Stimulated activated CD8-positive, alpha-beta memory T cell treated with anti-CD3 and anti-CD28 coated beads, Interleukin-4, amount 100 ng/mL, for 4 hours (primary cell): ENCODE measurements at places on chromosomes 5 and 9.

DNA sequence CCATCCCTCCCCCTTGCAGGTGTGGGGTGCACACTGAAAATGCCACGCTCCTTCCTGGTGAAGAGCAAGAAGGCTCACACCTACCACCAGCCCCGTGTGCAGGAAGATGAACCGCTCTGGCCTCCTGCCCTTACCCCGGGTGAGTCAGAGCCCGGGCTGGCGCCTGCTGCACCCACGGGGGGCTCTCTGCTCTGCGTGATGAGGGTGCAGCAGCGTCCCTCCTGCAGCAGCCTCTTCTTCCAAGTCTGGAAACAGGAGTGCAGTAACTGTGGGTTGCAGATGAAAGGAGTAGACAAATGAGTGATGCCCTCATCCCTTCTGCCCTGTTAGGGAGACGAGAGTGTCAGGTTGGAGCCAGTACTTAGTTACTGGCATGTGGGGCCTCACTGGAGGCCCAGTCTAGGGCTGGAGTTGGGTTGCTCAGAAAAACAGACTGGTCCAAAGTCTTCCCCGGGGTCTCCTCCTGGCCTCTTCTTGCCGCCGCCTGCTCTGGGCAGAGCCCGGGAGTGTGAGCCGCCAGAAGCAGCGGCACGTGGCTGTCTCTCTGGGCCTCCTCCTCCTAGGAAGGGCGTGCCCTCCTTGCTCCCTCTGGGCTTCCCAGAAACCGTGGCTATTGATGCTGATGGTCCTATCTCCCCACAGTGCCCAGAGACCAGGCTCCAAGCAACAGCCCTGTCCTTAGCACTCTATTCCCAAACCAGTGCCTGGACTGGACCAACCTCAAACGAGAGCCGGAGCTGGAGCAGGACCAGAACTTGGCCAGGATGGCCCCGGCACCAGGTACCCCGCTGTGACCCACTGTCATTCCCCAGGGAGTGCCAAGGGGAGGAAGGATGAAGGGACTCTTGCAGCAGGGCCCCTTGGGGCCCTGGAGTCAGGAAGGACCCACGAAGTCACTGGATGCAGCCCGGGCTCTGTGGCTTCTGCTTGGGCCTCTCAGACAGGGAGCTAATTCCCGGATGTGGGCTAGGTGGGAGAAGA is 8.4 kb downstream of the GFI1B start:
- no peak for DNase-seq

GRCh38 chr5:10353241-10354047 is at the start of gene MARCHF6:
MARCHF6 (plus strand) TSS chr5:10353695; CDS start chr5:10353899, 204 bp downstream.
- peak; percentile 89 for DNase-seq

DNA sequence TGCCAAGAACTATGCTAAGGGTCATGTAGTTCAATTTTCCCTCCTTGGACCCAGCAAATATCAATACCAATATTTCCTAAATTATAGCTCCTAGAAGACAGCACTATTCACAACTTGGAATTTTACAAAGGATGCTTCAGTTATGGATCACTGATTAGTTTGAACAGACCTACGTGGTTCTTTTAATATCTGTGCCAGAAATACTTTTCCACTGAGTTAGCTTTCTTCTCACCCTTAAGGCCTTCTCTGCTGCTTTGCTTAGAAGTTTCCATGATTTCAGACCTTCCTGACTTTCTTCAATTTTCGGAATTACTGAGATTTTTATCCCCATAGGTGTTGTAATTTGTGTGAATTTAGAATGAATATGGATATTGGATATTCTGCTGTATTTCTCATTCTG is 380.4 kb downstream of the PSAT1 start:
- no peak for DNase-seq

DNA sequence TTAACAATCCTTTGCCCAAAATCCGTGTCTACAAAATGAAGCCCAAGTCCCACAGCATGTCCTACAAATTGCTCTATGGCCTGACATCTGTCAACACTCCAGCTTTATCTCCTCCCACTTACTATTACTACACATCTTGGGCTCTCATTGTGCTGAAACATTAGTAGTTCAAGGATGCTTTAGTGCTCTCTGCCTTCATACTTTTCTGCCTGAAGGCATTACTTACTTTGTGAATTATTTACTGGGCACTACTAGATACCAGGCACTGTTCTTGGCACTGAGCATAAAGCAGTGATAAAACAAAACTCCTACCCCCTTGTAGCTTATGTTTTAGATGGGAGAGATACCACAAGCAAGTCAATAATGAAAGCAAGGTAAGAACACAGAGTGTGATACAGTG is 113.4 kb downstream of the TTLL11 start:
- no peak for DNase-seq

GRCh38 chr5:65611524-65611923 is 12.6 kb downstream of the TRIM23 start:
- DNase-seq: no peak
